Esophagus squamous epithelium (tissue), 5 donors: ENCODE measurements at places on chromosomes 11 and 22. TPM values are rescaled to one million over a fixed set of nuclear protein-coding genes. Genes with fewer than 3 reads are reported as not detected.

RIN1 gene
- 37.2 TPM for total RNA-seq

CDC42BPG gene
- total RNA-seq = 16.4 TPM

GLB1L2 gene
- 4.3 TPM for total RNA-seq

DGAT2 gene
- total RNA-seq = 6.1 TPM

MUC6 gene
- total RNA-seq = not detected

MLC1 gene
- not detected for total RNA-seq

FAM227A gene
- 0.19 TPM for total RNA-seq

SLC25A17 gene
- total RNA-seq = 11.0 TPM

LRRC10B gene
- 0.76 TPM for total RNA-seq

CYTH4 gene
- total RNA-seq = 4.0 TPM

ART1 gene
- total RNA-seq = not detected

LIF gene
- total RNA-seq = 0.08 TPM

NNMT gene
- total RNA-seq = 94.0 TPM

C11orf86 gene
- not detected for total RNA-seq

YPEL4 gene
- 0.95 TPM for total RNA-seq

MUC5AC gene
- 1.5 TPM for total RNA-seq

ARHGAP20 gene
- total RNA-seq = 4.8 TPM

MOGAT2 gene
- not detected for total RNA-seq

GPR137 gene
- 18.7 TPM for total RNA-seq

ZP1 gene
- not detected for total RNA-seq

TIGD3 gene
- 0.13 TPM for total RNA-seq

CDCA5 gene
- 9.1 TPM for total RNA-seq

MYBPC3 gene
- not detected for total RNA-seq

BTBD18 gene
- total RNA-seq = not detected

OR4D5 gene
- not detected for total RNA-seq

OR56A1 gene
- total RNA-seq = not detected

JAML gene
- 14.7 TPM for total RNA-seq

RTN4R gene
- total RNA-seq = 3.9 TPM

PVALB gene
- total RNA-seq = not detected

IFITM2 gene
- total RNA-seq = 45.5 TPM

DNHD1 gene
- total RNA-seq = 1.3 TPM

DBX1 gene
- not detected for total RNA-seq

UPK3A gene
- not detected for total RNA-seq

FGF4 gene
- total RNA-seq = not detected

RNF26 gene
- total RNA-seq = 10.5 TPM

TEAD1 gene
- 33.3 TPM for total RNA-seq

GLYATL1 gene
- not detected for total RNA-seq

JHY gene
- total RNA-seq = 0.92 TPM

SLCO2B1 gene
- 19.0 TPM for total RNA-seq

OR52W1 gene
- total RNA-seq = not detected

PRR33 gene
- not detected for total RNA-seq

TYMP gene
- total RNA-seq = 92.9 TPM

RPS3 gene
- total RNA-seq = 1,997 TPM

MPZL3 gene
- 17.4 TPM for total RNA-seq

PIWIL4 gene
- 0.18 TPM for total RNA-seq

OR8K1 gene
- total RNA-seq = not detected

SLC17A6 gene
- not detected for total RNA-seq

RAB39A gene
- 0.13 TPM for total RNA-seq

BRSK2 gene
- total RNA-seq = not detected

FAM180B gene
- not detected for total RNA-seq

TSGA10IP gene
- total RNA-seq = not detected

CCDC73 gene
- total RNA-seq = 0.18 TPM

PNPLA5 gene
- not detected for total RNA-seq

INS gene
- total RNA-seq = not detected

HBG1 gene
- not detected for total RNA-seq
